ENCODE measurements at places on chromosomes 5 and 9.
A peak's percentile ranks its signal among the peaks of the same experiment; 100 is the strongest.

- no peak for DNase-seq
Measured at GRCh38 chr9:115674091-115674490, 479.5 kb upstream of the PAPPA start.

DNA sequence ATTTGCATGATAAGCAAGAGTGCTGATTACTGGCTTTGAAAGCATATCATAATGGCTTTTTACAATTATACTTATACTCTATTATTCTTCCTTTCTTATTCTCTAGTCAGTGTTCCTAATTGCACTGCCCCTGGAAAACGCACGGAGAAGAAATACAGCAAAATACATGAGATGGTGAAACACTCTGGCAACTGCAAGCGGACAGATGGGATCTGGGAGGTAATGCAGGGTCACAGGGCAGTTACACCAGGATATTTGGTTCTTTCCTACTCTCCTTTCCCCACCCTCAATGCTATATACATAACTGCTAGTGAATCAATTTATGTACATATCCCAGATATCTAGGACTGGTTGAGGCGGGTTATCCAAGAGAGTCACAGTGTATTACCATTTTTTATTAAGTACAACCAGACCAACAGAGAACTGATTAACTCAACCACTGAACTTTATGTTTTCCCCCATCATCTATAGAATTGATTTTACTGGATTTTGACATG lies 423.7 kb downstream of the ZSWIM6 start:
- no peak for DNase-seq

DNA sequence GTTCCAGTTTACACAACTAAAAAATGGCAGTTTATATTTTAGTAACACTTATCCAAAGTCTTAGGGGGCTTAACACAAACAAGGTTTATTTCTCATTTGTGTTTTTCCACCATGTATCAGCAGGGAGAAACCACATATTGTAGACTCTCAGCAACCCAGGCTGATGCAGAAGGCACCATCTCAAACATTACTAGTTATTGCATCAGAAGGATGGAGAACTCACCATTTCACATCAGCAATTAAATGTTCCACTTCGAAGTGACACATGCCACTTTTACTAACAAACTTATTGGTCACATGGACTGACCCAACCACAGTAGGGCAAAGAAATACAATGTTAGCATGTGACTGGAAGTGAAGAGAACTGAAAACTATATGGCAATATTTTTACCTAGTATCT lies 22.5 kb upstream of the SMC2 start:
- no peak for DNase-seq

DNA sequence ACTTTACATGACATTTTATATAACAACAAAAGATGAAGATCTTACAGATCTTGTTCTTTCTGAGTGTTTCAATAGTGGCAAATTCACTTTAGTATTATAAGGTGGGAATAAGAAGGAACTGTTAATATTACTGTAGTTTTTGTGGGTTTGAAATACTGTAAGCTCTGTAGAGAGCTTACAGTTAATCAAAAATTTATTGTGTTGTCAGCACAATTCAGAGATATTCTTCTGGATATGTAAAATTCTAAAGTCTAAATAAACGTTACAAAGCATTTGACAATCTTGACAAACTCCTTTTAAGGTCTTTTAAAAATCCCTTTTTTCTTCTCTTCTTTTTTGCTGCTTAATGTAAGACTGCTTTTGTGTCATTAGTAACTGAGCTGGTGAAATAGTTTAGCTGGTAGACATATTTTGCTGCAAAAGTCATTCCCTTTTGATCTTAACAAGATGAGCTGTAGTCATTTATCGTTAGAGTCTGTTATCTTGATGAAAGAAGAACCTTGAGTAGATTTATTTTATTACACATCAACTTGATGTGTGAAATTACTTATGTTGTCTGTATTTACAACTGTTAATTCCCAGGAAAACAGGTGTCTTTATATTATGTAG lies 186.0 kb downstream of the WDR70 start:
- no peak for DNase-seq

- DNase-seq: no peak
Measured at GRCh38 chr5:59789197-59789596, 104.3 kb downstream of the PDE4D start.

DNA sequence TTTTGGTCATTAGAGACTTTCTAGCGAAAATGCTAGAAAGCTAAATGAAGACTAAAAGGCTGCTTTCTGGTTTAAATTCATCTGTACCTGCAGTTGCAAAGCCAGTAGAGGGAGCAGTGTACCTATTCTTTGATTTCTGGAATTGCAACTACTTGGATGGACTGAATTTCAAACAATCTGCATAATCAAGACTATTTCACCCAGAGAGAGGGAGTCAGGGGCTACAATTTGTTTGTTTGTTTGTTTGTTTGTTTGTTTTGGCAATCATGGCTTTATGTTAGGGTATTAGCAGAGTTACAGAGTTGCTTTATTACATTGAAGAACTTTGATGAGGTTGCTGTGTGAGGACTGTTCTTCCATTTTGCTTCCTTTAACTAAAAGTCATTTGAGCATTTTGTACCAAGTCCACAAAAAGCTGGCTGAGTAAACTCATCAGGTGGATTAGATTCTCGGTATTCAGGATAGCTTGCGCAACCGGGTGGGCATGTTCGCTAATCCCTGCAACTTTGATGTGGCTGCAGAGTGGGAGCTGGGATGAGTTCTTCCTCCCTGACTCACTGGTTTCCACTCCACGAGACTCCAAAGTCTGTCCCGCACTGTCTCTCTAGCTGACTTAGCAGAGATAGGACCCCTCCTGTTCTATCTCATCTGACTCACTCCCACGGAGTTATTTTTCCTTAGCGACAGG lies 80.0 kb upstream of the TUT7 start:
- peak; percentile 56 for DNase-seq
